ENCODE measurements at places on chromosomes 6 and 20. TPM values are rescaled to one million over a fixed set of nuclear protein-coding genes. Genes with fewer than 3 reads are reported as not detected.

Gene PRDM1
- total RNA-seq, result 1.0 TPM

Gene GLYATL3
- total RNA-seq, result not detected

Gene OPRM1
- not detected for total RNA-seq

Gene DIDO1
- 19.0 TPM for total RNA-seq

Gene ISM1
- 1.2 TPM for total RNA-seq

GRCh38 chr6:81997090-81997926 lies 244.8 kb upstream of the TENT5A start:
- DNase-seq, result no peak

- no peak for DNase-seq
Observed at GRCh38 chr20:62979876-62980373, 26.8 kb downstream of the BHLHE23 start.

- no peak for DNase-seq
Observed at GRCh38 chr6:14930366-14930989, 315.4 kb upstream of the JARID2 start.

- no peak for DNase-seq
Observed at GRCh38 chr6:56172144-56172543, 75.2 kb downstream of the COL21A1 start.

DNA sequence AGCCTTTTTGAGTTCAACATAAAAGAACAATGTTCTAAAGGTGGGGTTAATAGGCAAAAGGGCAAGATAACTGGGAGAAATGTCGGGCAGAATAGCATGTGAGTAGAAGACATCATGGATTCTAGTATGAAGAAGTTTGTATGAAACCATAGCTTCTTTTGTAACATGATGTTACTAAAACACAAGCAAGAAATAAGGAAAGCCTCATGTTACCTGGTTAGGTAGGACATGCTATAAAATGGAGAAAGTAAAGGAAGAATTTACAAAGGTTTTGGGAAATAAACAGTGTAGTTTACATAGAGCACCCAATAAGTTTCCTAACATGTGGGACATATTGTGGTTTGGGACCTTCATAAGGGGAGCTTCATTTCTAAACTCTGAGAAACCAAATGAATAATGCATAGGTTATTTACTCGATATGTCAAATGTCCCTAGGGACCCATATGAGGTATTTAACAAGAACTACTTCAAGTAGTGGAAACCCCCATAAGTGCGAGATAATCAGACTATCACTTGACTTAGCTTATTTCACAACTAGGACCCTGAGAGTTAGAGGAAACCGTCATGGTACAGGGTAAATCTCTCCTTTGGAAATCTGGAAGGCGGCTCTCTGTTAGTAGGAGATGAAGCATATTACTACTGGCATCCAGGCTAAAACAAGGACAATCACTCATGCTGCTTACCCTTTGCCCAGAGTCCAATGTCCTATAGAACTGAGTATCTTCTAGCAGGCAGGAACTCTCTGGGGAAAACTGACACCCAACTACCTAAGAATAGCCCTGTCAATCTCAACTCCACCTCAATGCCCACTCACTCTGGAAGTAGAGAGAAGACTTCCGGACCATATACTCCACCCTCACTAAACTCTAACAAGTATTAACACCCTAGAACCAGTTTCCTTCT lies 57.5 kb downstream of the ILRUN start:
- DNase-seq, result no peak

DNA sequence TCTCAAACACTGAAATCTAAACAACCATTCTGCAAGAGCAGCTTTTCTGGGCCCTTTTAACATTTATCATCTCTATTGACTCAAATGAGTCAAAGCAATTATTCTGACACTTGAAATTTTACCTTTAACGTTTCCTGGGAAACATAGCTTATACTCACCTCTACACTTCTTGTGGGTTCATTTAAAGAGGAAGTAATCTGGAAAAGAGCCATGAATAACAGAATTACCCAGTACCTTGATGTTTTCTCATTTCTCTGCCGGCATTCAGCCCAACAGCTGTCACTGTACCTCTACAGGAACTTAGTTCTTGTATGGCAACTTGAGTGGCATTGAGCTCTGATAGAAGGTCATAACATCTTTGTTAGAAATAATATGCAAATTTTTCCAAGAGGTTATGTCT lies 272.2 kb downstream of the KCNQ5 start:
- no peak for DNase-seq

- peak; percentile 23 for DNase-seq
Observed at GRCh38 chr6:22147921-22148776, 148.7 kb downstream of the PRL start.

- no peak for DNase-seq
Observed at GRCh38 chr6:113645986-113646385, 211.2 kb upstream of the MARCKS start.

DNA sequence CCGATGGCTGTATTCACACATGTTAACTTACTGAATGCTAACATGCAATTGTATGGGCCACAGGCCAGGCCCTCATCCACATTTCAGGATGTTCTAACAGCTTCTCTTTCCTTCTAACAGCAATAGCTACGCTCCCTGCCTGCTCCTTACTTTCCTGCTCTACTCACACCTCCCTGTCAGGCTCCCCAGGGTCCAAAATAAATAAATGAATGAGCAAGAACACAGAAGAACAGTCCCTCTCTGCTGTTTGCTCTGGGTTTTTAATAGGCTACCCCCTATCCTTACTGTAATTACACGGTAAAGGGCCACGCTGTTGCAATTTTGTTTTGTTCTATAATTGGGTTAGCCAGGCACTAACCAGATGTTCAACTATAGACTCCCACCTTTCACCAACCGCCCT lies 135.6 kb downstream of the GMDS start:
- DNase-seq, result no peak

- peak; percentile 59 for DNase-seq
Observed at GRCh38 chr6:46491201-46491627, at the start of gene RCAN2. Gene RCAN2 (minus strand): TSS chr6:46491449.

GRCh38 chr6:21908161-21908848 lies 314.8 kb downstream of the SOX4 start:
- no peak for DNase-seq

- DNase-seq, result no peak
Observed at GRCh38 chr6:9862603-9863167, 552.2 kb downstream of the TFAP2A start.

- DNase-seq, result no peak
Observed at GRCh38 chr6:122180132-122180531, 219.3 kb upstream of the HSF2 start.

DNA sequence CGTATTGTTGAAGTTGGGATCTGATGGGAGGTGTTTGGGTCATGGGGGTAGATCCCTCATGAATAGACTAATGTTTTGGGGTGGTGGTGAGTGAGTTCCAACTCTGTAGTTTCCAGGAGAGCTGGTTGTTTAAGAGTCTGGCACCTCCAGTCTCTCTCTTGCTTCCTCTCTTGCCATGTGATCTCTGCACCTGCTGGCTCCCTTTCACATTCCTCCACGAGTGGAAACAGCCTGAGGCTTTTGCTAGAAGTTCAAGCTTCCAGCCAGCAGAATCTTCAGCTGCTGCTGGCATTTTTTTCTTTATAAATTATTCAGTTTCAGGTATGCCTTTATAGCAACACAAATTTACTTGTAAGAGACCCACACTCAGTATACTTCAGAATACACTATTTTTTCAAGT lies 1021.6 kb downstream of the EYS start:
- DNase-seq, result no peak
